ENCODE measurements at places on chromosomes 2 and 18. TPM values are rescaled to one million over a fixed set of nuclear protein-coding genes. Genes with fewer than 3 reads are reported as not detected.

KCNS3 gene
- 31.0 TPM for total RNA-seq

LIMS3 gene
- total RNA-seq = 3.6 TPM

SLC11A1 gene
- total RNA-seq = 8.9 TPM

CYTIP gene
- total RNA-seq = 30.7 TPM

CSRNP3 gene
- total RNA-seq = 0.58 TPM

CAPG gene
- total RNA-seq = 50.8 TPM

GCKR gene
- 45.5 TPM for total RNA-seq

CRACDL gene
- 24.3 TPM for total RNA-seq

CCNYL1 gene
- total RNA-seq = 11.2 TPM

ZAP70 gene
- total RNA-seq = 19.2 TPM

DAW1 gene
- total RNA-seq = not detected

CERKL gene
- total RNA-seq = not detected

DNA sequence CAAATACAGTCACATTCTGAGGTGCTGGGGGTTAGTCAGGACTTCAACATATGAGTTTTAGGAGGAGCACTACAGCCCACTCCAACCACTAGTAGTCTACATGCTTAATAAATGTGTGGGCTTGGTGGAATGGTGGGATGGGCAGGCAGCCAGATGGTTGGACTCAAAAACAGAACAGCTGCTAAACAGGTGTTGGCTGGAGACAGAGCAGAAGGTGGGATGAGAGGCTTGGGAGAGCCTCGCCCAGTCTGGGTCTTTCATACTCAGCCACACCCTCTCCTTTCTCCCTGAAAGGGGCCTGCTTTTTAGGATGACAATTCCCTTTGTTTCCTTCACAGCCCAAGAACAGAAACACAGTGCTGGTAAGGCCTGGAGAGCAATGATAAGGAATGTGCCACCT, 143.9 kb upstream of the KLHL29 start:
- H3K27ac ChIP-seq = no peak overlapping the region
- H3K27me3 ChIP-seq = no peaks in the 10 kb centered on the region
- DNase-seq = no peak
- H3K4me1 ChIP-seq = peaks cover 6% of the 10 kb centered on the region
- H3K36me3 ChIP-seq = no peaks in the 10 kb centered on the region

DNA sequence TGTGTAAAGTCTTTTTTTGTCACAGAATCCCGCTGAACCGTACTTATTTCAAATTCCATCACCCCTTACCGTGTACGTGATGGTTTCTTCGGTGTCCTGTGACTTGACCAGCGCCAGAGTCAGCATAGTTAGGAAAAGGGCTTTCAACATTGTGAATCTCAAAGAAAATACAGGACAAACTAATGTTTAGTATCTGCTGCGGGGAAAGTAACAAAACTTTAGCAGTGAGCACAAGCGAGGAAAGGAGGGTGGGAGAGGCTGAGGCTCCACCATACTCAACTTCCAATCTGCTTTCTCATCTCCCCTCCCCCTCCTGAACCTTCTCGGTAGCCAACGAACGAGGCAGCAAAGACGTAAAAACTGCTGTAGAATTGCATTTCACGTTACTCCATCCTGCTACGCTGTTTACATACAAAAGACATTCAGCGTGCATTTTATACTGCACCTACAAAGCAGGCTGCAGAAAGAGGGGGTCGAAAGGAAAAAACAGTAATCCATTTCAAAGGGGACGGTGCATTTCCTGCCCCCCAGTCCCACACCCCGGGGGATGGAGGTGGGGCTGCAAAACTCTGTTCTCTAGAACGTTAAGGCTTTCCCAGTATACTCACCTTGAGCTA, 1.2 kb downstream of the EFEMP1 start:
- no peak for DNase-seq
- no peaks in the 10 kb centered on the region for H3K36me3 ChIP-seq
- no peaks in the 10 kb centered on the region for H3K27me3 ChIP-seq
- peak overlapping the region; percentile 66 for H3K4me3 ChIP-seq
- no peak overlapping the region for H3K27ac ChIP-seq

GRCh38 chr2:211084352-211084751, 528.0 kb downstream of the CPS1 start:
- H3K4me3 ChIP-seq = no peak overlapping the region
- DNase-seq = no peak
- no peak overlapping the region for H3K27ac ChIP-seq

DNA sequence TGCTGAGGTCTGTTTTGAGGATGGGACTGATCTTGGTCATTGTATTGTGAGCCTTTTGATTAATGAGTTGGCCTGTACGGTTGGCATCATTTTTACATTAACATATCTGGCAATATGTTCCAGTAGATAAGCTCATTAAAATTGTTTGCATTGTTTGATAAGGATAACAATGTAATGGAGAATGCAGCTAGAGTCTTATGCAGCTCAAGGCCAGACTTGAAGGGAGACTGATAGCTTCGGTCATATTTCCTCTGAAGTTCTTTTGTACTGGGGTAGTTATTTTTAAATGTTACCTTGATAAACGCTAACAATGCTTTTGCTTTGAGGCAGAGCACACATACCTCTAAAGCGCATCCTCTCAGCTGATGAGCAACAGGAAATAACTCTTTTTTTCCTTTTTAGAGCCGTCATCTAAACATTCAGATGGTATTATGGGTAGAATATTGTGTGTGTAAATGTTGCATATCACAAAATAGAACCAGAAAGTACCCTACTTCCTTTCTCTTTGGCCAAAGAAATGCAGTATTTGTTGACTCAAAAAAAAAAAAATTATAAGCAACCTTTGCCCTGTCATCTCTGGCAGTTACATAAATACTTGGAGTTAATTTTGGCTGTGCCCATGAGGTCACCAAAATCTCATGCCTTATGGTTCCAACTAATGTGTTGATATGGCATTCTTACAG, 1.3 kb downstream of the MAPRE2 start:
- no peaks in the 10 kb centered on the region for H3K27me3 ChIP-seq
- DNase-seq = no peak
- peak overlapping the region; percentile 86 for H3K27ac ChIP-seq
- peak overlapping the region; percentile 62 for H3K4me3 ChIP-seq
- H3K36me3 ChIP-seq = no peaks in the 10 kb centered on the region

DNA sequence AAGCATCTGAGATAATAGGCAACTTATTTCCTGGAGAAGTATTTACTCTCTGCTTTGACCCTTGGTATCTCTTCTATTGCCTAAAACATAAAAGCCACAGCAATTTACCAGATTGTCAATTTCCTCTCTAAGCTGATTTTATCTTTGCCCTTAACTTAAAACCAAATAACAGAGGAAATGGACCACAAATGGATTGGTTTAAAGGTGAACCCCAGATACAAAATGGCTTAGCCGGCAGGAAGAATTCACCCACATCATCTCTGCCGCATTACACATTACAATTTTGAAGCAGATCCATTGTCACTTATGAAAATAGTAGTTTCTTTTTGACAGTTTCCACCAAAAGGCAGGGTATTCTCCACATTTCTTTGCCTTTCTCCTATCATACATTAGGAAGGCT, 585.8 kb upstream of the CHAC2 start:
- no peak overlapping the region for H3K27ac ChIP-seq
- no peak for DNase-seq
- H3K4me3 ChIP-seq = no peak overlapping the region
- no peaks in the 10 kb centered on the region for H3K36me3 ChIP-seq
- no peaks in the 10 kb centered on the region for H3K4me1 ChIP-seq
- H3K27me3 ChIP-seq = no peaks in the 10 kb centered on the region

GRCh38 chr2:85399183-85399455, 11.0 kb downstream of the CAPG start:
- H3K4me1 ChIP-seq = peaks cover 47% of the 10 kb centered on the region
- H3K36me3 ChIP-seq = peaks cover 5% of the 10 kb centered on the region
- no peak overlapping the region for H3K4me3 ChIP-seq
- no peaks in the 10 kb centered on the region for H3K27me3 ChIP-seq
- no peak for DNase-seq

- no peak overlapping the region for H3K27ac ChIP-seq
- H3K4me1 ChIP-seq = no peaks in the 10 kb centered on the region
- DNase-seq = no peak
- no peaks in the 10 kb centered on the region for H3K36me3 ChIP-seq
- H3K27me3 ChIP-seq = no peaks in the 10 kb centered on the region
These were observed 108.1 kb upstream of the SERPINE2 start for GRCh38 chr2:224147174-224147573.

GRCh38 chr18:68568364-68569155, 146.3 kb downstream of the TMX3 start:
- no peaks in the 10 kb centered on the region for H3K4me1 ChIP-seq
- no peak overlapping the region for H3K27ac ChIP-seq
- DNase-seq = no peak
- H3K4me3 ChIP-seq = no peak overlapping the region
- no peaks in the 10 kb centered on the region for H3K27me3 ChIP-seq

DNA sequence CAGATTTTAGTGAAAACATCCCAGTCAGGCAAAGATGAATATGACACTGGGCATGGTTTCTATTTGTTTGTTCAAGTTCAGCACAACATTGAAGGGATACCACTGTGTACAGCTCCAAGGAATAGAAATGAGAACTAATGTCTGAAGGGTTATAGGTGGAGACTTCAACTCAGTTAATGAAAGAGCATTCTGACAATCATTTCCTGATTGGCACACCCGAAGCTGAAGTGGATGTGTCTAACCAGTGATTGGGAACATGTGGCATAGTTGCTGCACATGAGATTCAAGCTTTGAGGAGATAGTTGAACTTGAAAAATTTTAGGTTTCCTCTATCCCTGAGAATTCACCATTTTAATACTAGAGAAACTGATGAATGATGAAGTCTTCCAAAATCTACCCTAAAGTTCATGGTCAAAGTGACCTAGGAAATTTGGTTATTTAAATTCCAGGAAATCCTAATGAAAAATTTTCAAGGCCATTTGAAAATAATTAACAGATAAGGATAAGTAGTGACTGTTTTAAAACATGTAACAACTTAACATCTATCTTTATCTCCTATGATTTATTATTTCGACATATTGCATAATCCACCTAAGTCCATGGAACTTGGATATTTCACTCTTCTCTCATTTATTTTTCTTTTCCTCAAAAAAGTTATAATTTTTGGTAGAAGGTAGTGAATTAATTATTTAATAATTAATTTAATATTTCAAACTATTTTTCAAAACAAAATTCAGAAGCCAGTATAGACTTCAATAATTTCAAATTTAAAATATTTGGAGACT, 38.0 kb downstream of the SLC9A4 start:
- H3K27me3 ChIP-seq = no peaks in the 10 kb centered on the region
- DNase-seq = no peak
- H3K36me3 ChIP-seq = no peaks in the 10 kb centered on the region
- H3K4me3 ChIP-seq = no peak overlapping the region

- peaks cover 30% of the 10 kb centered on the region for H3K4me1 ChIP-seq
- peak overlapping the region; percentile 70 for H3K4me3 ChIP-seq
- no peak for DNase-seq
- peak overlapping the region; percentile 88 for H3K27ac ChIP-seq
These were observed 1.5 kb downstream of the CNRIP1 start for GRCh38 chr2:68317971-68318913.

DNA sequence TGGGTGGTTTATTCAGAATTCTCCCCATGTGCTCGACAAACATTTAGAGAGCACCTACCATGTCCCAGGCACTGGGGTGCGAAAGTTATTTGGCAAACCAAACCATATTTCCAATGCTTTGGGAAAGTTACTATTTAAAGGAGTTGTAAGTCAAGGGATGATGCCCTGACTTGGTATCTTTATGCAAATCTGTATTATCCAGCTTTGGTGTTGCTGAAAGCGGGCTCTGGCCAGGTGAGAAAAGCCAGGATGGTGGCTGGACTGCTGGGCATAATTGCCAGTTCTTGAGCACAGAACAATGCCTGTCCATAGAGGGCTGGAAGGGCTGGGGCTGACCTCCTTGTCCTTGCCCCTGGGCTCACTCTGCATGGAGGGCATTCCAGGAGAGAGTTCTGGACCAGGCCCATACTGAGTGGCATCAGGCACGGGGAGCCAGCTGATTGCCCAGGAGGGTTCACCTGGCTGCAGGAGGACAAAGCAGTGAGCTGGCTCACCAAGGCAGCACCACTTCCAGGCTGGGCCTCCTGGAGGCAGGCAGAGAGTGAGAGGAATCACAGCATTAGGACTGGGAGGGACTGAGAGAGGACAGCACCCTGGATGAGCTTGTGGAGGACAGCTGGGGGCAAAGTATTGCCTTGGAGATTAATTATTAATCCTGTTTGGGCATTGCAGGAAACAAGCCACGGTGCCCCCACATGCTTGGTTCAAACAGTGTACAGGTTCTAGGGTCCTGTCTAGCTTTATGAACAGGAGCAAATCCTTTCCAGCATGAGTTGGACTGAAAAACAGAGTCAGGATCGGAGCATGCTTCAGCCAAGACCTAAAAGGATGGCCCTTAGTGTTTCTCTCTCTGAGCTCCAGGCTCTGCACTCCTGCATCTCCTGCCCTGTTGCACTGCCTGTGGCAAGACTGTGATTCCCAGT, 7.1 kb downstream of the KHK start:
- DNase-seq = no peak
- no peak overlapping the region for H3K27ac ChIP-seq
- no peak overlapping the region for H3K4me3 ChIP-seq
- peaks cover 13% of the 10 kb centered on the region for H3K4me1 ChIP-seq
- peaks cover 18% of the 10 kb centered on the region for H3K36me3 ChIP-seq
- H3K27me3 ChIP-seq = no peaks in the 10 kb centered on the region

DNA sequence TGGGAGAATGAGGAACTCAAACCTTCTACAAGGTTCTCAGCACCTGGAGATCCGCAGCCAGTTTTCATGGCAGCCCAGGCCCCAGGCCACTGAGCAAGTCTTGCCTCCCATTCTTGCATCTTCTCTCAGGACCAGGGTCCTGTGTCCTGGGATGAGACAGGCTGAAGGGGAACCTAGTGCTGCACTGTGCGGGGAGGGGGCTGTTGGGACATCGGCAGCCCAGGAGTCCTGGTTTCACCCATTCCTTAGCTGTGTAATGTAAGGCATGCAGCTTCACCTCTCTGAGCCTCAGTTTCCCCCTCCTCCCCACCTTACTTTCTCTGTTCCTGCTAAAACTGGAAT, 43.9 kb downstream of the TNS1 start:
- DNase-seq = no peak
- H3K27me3 ChIP-seq = no peaks in the 10 kb centered on the region
- peaks cover 75% of the 10 kb centered on the region for H3K4me1 ChIP-seq
- H3K27ac ChIP-seq = no peak overlapping the region
- H3K4me3 ChIP-seq = no peak overlapping the region
- H3K36me3 ChIP-seq = no peaks in the 10 kb centered on the region

- DNase-seq = no peak
- H3K4me3 ChIP-seq = no peak overlapping the region
- H3K4me1 ChIP-seq = no peaks in the 10 kb centered on the region
- no peak overlapping the region for H3K27ac ChIP-seq
- H3K36me3 ChIP-seq = no peaks in the 10 kb centered on the region
These were observed 501.6 kb upstream of the GCFC2 start for GRCh38 chr2:76211991-76212985.

DNA sequence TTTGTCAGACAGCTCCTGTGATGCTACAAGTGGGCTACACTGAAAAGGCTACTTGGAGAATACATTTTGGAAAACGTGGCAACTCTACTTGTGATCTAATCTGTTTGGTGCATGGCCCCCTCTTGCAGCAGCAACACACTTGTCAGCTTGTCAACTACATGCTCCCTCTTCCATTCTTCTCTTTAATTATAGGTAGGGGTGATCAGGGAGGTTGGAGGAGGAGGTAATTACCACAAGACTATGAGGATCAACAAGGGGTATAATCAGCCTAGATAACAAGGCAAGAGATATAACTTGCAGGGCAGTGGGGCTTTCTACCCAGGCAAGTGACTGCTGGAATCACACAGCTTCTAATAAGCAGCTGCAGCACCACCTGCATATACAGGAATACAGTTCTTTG, 104.9 kb downstream of the ACVR1 start:
- H3K27me3 ChIP-seq = no peaks in the 10 kb centered on the region
- DNase-seq = no peak
- peaks cover 85% of the 10 kb centered on the region for H3K36me3 ChIP-seq
- H3K27ac ChIP-seq = no peak overlapping the region

- H3K4me3 ChIP-seq = no peak overlapping the region
- H3K4me1 ChIP-seq = no peaks in the 10 kb centered on the region
- H3K36me3 ChIP-seq = no peaks in the 10 kb centered on the region
- DNase-seq = no peak
These were observed 405.0 kb upstream of the SLC39A10 start for GRCh38 chr2:195252018-195252417.

All from stomach (tissue), 19 donors.